Activated CD4-positive, alpha-beta T cell treated with anti-CD3 and anti-CD28 coated beads, Interleukin-2, amount 10 ng/mL, durations not matched to agents 24 days and 14 days (primary cell): ENCODE measurements at places on chromosomes 2 and 18. TPM values are rescaled to one million over a fixed set of nuclear protein-coding genes. Genes with fewer than 3 reads are reported as not detected.

DNA sequence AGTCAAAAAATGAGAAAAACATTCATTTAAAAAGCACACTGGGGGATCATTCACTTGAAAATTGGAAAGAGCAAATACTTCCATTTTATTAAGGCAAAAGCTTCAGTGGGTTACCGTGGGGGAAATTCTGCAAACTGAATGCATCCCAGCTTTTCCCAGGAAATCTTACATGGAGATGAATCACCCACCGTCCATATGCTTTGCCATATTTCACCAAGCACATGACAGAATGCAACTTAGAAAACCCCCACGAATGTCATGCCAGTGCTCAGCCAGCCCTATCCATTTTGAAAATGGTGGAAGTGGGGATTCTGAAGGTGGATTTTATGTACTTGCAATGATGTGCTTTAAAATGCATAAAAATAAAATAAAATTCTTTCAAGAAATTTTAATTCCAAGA lies 485.5 kb upstream of the ID2 start:
- H3K4me3 ChIP-seq, result no peak overlapping the region
- peaks cover 5% of the 10 kb centered on the region for H3K27me3 ChIP-seq
- no peak for DNase-seq
- H3K36me3 ChIP-seq, result peaks cover 10% of the 10 kb centered on the region
- peaks cover 3% of the 10 kb centered on the region for H3K4me1 ChIP-seq

GRCh38 chr2:86195808-86196387 lies 636 bp upstream of the IMMT start:
- H3K36me3 ChIP-seq, result peaks cover 22% of the 10 kb centered on the region
- H3K4me3 ChIP-seq, result peak overlapping the region; percentile 99
- H3K27ac ChIP-seq, result peak overlapping the region; percentile 97
- peaks cover 34% of the 10 kb centered on the region for H3K4me1 ChIP-seq
- no peaks in the 10 kb centered on the region for H3K27me3 ChIP-seq

The SMYD1 gene
- total RNA-seq, result not detected in 2 replicates

- H3K27ac ChIP-seq, result no peak overlapping the region
- no peak for DNase-seq
- H3K36me3 ChIP-seq, result no peaks in the 10 kb centered on the region
- no peaks in the 10 kb centered on the region for H3K4me1 ChIP-seq
These were observed 244.7 kb upstream of the HS6ST1 start for GRCh38 chr2:128563348-128563687.

- DNase-seq, result no peak
- no peak overlapping the region for H3K4me3 ChIP-seq
- H3K36me3 ChIP-seq, result no peaks in the 10 kb centered on the region
- H3K27me3 ChIP-seq, result peaks cover 27% of the 10 kb centered on the region
- no peak overlapping the region for H3K27ac ChIP-seq
These were observed 13.7 kb downstream of the NCKAP1 start for GRCh38 chr2:183024339-183025095.

DNA sequence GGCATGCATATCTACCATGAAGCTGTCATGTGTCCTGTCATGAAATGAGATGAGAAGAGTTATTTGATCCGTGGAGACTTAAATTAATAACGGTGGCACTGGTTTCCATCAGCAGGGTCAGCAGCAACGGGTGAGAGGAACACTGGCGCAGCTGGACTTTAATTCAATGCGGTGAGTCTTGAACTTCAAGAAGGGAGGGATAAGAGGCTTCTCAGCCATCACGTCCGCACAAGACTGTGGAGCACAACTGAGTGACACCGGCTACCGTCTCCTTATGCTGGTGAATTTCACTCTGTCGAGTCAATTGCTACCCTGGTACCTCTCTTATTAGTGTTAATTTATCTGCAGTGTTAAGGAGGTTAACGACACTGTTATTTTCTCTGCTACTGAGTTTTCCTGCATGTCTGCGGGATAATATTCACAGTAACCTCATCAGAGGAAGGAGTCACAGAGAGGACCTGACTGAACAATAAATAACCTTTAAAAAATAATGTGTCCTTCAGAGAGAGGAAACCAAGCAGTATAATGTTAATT lies 236.8 kb downstream of the EPHA4 start:
- peaks cover 4% of the 10 kb centered on the region for H3K27me3 ChIP-seq
- no peak for DNase-seq
- H3K27ac ChIP-seq, result no peak overlapping the region
- H3K36me3 ChIP-seq, result no peaks in the 10 kb centered on the region
- no peaks in the 10 kb centered on the region for H3K4me1 ChIP-seq

- no peak overlapping the region for H3K4me3 ChIP-seq
- no peak overlapping the region for H3K27ac ChIP-seq
- H3K27me3 ChIP-seq, result no peaks in the 10 kb centered on the region
These were observed 31.2 kb downstream of the ALPK2 start for GRCh38 chr18:58597649-58598048.

DNA sequence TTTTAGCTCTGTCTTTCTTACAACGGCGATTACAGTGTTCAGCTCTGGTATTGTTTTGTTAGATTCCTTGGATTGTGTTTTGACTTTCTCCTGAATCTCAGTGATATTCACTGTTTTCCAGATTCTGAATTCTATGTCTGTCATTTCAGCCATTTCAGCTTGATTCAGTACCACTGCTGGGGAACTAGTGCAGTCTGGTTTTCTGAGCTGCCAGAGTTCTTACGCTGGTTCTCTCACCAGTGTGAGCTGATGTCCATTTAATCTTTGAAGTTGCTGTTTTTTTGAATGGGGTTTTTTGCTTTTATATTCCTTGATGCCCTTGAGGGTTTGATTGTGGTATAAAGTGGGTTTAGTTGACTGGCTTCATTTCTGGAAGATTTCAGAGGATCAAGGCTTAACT lies 37.4 kb upstream of the THUMPD2 start:
- H3K27ac ChIP-seq, result no peak overlapping the region
- H3K27me3 ChIP-seq, result no peaks in the 10 kb centered on the region
- H3K4me3 ChIP-seq, result no peak overlapping the region
- no peaks in the 10 kb centered on the region for H3K36me3 ChIP-seq
- DNase-seq, result no peak
